ENCODE measurements at places on chromosomes 11 and 22.

GRCh38 chr11:97683733-97684132 lies 1293.9 kb downstream of the JRKL start:
- no peak for DNase-seq

DNA sequence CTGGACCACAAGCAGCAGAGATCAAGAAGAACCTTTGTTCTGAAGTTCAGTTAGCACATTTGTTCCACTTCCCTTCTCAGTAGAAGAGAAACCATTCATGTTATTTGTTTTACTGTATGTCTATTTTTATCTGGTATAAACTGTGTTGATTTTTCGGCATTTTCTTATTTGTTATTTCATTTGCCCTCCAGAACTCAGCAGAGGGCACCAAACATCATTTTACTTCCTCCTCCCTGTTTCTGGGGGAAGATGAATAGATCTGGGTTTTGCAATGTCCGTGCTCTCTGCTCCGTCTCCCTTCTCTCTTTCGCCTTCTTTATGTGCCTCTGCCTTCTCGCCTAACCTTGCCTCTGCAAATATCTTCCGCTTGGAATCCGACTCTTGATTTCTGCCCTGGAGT lies 366.9 kb downstream of the NTM start:
- DNase-seq = no peak

DNA sequence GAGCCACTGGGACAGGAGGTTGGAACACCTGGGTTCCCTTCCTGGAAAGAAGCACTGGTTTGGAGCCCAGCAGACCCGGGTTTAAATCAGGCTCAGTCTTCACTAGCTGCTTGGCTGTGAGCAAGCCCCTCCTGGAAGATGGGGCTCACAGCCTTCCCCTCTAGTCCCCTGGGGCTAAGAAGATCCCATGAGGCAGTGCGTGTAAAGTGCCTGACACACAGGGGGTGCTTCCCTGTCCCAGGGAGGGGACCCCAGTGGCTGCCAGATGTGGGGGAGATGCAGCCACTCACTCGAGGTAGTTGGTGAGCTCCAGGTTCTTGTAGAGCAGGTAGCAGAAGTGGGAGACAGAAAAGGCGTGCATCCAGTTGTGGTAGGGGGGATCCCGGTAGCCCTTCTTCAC lies 93.2 kb downstream of the PDE2A start:
- no peak for DNase-seq

DNA sequence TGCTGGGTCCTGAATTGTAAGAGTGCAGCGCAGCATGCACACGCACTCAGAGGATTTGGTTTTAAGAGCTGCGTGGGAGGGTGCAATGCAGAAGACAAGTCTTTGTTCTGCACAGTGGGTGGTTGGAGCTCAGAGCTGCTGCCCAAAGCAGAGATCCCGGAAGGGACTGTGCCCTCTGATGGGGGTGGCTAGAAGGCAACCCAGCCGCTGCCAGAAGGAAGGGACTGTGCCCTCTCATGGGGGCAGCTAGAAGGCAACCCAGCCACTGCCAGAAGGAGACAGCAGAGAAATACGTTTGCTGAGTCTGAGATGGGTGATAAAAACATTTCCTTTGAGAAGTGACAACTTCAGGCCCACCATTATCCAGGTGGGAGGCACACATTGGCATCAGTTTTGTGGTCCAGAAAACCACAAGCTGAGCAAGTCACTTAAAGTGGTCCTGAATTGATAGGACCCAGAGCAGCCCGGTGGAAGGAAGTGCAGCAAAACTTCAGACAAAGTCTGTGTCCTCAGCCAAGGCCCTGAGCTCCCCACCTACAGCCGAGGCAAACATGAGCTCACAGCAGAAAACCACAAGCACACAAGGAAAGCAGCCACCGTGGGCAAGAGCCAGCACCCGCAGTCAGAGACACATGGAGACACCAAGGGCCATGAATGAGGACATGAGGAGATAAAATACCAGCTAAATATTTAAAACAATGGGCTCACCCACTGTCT lies 4.3 kb downstream of the KRTAP5-6 start:
- DNase-seq = no peak

DNA sequence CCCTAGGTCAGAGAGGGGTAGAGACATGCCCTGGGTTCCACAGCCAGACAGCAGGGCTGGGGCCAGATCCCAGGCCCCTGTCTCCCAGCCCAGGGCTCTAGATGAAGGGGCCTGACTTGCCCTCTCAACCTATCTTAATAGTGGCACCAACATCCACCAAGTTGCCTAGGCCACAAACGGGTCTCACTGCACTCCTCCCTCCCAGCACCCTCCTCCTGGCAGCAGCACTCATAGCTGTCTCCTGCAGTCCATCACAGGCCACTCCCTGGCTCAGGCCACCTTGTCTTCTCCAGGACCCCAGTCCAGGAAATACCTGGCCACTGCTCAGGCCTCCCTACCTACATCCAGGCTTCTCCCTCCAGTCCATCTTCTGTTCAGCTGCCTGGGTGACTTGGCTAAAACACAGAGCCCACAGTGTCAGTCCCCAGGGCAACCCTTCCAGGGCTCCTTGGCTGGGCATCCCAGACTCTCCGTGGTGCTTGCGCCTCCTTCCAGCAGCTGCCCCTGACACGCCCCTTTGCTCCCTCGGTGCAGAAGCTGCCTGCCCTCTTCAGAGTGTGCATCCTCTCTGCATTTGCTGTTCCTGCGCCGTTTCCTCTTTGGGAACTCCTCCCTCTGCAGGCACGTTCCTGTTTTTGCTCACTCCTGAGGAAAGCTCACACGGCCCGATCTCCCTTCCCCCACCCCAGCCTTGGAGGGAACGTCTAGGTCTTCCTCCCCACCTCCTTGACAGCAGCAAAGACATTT lies 40.5 kb downstream of the LRRC32 start:
- DNase-seq = no peak

GRCh38 chr11:375065-376025 lies 6.0 kb downstream of the B4GALNT4 start:
- no peak for DNase-seq

DNA sequence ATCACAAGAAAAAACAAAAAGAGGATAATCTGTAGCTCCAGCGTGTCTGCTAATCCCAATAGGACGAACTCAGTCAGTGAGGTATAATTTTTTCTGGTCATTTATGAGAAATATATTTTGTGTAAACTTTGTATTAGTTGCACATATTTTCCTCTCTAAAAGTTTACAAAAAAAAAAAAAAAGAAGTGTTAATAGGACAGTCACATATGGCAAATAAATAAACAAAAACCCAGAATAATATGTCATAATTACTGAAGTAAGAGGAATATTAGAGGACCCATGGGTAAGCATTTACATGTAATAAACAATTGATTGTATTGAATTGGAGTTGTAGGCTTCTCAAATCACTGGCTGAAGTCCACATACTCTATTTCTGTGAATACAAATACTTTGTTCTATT lies at the start of gene OR5F1:
TSS of gene OR5F1 (minus strand) at position 101 of the 400 bp plus-strand sequence. CDS start at position 101, 0 bp downstream.
- DNase-seq = no peak

DNA sequence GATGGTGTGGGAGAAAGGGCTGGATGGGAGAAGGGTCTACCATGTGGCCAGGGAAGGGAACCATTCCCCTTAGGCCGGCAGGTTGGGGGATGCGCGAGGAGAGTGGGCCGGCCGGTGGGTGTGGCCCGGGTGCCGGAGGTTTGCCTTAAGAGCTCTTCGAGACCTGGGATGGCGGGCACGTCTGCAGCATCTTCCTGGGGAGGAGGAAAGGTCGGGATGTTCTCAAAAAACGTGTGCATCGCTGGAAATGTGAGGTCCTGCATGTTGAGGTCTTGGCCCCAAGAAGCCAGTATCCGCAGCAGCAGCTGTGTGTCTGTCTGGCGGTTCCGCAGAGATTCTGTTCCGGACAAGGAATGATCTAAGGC lies 1.4 kb downstream of the NAV2 start:
- no peak for DNase-seq

DNA sequence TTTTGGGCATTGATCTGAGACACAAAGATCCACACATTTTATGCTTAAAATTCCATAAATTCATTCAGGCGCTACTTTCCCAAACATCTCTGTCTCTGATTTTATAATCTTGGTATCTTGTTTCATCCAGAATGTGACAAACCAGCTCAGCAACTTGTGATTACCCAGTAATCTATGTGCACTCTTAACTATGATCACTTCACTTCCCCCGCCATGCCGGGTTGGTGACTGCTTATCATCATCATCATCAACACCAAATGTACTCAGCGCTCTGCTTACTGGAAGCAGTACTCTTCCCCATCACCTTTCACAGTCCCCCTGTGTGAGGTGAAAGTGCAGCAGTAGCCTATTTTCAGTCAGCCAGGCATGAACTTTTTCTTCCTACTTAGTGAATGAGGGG lies 15.2 kb upstream of the MMP7 start:
- no peak for DNase-seq
